Endothelial cell of umbilical vein (primary cell): ENCODE measurements at places on chromosomes 6 and 20. TPM values are rescaled to one million over a fixed set of nuclear protein-coding genes. Genes with fewer than 3 reads are reported as not detected.

TBP gene
- 15.3 and 17.7 TPM in 2 replicates for total RNA-seq

DNA sequence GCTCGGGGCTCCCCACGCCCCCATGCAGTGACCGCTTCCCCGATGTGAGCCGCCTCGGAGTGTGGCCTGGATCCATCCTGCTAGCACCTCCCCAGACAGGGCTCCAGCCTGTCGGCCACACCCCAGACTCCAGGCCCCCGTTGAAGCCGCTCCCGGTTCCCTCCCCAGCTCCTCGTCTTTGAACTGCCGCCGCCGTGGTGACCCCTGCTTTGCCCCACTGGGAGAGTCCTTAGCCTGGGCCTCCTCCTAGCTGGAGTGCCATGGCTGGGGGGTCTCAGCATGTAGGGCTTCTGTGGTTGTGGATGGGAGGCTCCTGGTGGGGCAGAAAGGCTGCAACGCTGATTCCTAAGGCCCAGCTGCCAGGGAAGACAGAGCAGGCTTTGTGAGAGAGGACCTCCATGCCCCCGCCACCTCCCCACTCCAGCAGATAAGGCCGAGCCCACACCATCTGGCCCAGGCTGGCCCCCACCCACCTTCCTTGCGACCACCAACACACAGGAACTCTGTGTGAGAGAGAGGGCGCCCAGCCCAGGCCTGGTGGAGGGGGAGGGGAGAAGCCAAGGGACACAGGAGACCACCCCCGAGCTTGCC lies 11.4 kb downstream of the FOXS1 start:
- no peak for DNase-seq

- DNase-seq, result no peak
These were observed 73.9 kb downstream of the CBFA2T2 start for GRCh38 chr20:33563788-33564187.

SRSF12 gene
- 0.18 TPM in 1 of 2 replicates, not detected in the other for total RNA-seq

TCP11 gene
- total RNA-seq, result not detected in 2 replicates

- DNase-seq, result no peak
These were observed 591.3 kb downstream of the HACE1 start for GRCh38 chr6:104268389-104268788.

SLC44A4 gene
- 0.12 and 0.84 TPM in 2 replicates for total RNA-seq
